ENCODE measurements at places on chromosomes 3 and 15. TPM values are rescaled to one million over a fixed set of nuclear protein-coding genes. Genes with fewer than 3 reads are reported as not detected.

Gene C3orf80
- not detected for total RNA-seq

Gene ACKR2
- total RNA-seq: 0.41 TPM

Gene NPRL2
- total RNA-seq: 19.8 TPM

DNA sequence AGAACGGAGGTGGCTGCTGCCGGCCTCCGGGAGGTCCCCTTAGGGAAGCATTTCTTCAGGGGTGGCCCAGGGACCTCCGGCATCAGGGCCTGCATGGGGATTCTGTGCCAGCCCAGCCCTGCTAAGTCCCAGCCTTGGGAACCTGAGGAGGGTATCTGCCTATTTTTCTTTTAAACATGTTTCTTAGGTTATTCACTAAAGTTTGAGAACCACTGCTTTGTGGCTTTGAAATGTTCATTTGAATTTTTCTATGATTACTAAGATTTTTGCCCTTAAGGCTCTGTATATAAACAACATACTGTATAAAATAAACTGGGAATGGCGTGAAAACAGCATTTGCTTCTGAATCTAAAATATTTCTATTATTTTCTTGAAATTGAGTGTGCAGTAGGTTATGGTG lies 24.4 kb downstream of the FAN1 start:
- DNase-seq: no peak

- no peak for DNase-seq
These were observed 89.0 kb upstream of the STRIT1 start for GRCh38 chr3:155382396-155383042.

DNA sequence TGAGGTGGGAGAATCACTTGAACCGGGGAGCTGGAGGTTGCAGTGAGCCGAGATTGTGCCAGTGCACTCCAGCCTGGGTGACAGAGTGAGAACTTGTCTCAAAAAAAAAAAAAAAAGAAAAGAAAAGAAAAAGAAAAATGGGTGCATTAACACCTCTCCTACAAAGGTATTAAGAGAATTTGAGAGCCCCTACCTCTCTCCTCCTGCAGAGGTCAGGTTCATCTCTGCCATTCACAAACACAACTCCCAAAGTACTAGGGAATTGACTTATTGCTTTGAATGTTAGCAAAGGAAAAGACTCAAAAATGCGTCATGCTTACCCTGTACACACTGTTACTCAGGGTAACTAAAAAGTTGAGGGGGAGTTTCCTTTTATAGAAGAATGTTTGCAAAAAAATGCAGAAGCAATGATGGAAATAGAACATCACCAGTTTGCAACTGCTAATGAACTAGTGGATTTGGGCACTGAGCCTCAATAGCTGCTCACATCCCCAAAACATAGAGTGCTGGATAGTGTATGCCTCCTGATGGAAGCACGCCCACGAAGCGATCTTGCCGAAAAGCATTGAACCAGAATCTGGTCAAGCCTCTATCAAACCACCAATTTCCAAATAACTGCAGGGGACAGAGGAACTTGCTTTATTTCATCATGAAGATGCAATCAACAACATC lies 15.5 kb upstream of the LYZL4 start:
- no peak for DNase-seq

DNA sequence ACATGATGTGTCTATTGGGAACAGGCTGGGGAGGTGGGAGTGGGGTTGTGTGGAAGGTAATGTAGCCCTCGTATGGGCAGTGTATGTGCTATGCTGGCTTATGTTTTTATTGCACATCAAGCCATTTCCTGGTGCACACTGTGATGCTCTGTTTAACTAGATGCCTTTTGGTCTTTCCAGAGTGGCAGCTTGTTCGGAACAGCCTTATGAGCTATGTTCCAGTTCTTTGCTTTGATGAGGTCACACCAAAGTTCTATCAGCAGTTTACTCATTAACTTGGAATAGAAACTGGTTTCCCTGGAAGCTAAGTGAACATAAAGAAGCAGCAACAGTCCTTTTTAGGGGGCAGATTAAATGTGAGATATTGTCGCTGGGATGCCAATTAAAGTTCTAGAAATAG lies 133.9 kb downstream of the DIPK2A start:
- no peak for DNase-seq

DNA sequence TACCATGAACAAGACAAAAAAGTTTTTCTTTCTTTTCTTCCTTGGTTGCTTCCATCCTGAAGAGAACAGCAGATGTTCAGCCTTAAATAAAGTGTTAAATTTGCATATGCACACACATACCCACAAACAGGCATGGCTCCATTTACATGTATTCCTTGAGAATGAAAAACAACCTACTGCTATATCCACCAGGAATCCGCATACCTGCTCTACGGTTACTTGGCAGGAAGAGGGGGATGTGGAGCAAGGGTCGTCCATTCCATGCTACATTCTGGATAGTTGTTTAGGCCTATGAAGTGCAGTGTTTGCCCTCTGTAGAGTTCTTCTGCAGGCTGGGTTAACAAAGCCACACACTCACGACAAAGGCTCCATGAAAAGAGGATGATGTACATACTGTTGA lies 322.8 kb downstream of the KCNH8 start:
- DNase-seq: no peak

GRCh38 chr15:74884428-74885223 lies 5.2 kb upstream of the MPI start:
- DNase-seq: no peak

GRCh38 chr3:12902181-12902999 lies 61.0 kb upstream of the RPL32 start:
- DNase-seq: peak; percentile 56

DNA sequence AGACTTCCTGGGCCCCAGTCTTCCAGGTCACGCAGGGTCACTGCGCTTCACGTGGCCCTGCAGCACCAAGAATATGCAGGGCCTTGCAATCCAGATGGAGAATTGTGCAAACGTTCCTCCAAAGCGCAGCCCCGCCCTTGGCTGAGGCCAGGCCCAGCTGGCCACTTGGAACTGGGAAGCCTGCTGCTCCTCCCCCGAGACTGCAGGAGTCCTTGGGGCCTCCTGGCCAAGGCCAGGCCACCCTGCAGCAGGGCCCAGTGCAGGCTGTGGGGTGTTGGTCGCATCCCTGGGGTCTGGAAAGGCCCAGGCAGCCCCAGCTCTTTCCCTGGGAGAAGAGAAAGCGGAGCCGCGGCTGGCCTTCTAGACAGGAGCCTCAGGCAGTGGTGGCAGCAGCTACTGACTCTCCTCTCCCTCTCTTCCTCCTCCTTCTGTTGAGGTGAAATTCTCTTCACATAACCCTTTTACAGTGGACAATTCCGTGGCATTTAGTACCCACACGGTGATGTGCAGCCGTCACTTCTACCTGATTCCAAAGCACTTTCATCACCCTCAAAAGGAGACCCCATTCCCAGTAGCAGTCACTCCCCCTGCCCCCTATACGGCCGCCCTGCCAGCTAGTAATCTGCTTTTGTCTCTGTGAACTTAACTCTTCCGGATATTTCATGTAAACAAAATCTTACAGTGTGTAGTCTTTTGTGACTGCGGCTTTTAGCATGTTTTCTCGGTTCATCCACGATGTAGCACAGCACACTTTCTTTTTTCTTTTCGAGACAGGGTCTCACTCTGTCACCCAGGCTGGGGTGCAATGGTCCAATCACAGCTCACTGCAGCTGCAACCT lies 103.9 kb downstream of the TMEM266 start:
- DNase-seq: no peak
